ENCODE measurements at places on chromosomes 5 and 9.

DNA sequence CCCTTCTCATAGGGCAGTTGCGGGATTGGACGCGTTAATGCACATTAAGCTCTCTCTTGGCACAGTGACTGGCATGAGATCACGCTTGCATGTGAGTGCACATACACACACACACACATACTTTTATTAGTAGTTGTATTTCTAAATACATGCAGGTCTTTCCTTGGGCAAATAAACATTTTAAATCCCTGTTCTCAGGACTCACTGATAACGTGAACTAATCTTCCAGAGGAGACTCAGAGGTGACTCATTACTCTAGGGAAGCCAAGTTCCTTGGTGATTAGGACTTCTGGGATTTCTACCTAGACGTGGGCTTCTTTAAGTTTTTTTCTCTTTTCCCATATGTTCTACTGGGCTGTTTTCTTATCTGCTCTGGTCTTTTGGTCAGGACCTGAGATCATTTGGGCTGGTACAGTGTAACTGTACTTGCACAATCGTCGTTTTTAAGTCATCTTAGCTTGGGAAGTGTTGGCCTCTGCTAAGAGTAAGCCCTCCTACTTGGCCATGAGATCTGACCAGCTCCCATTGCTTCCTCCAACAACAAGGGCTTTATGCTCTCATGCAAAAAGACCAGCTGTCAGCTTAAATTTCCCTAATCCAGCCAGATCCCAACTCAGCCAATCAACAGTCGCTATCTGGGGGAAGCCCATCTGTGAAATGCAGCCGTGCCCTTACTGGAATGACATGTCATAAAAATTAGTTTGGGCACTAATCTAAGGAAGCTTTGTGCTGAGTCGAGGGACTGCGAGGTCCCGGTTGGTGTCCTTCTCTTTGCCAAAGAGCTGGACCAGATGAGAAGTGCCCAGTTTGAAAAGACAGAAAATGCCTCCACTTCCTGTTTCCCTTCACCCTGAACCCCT is 176.4 kb upstream of the ANKRD55 start:
- DNase-seq = no peak

DNA sequence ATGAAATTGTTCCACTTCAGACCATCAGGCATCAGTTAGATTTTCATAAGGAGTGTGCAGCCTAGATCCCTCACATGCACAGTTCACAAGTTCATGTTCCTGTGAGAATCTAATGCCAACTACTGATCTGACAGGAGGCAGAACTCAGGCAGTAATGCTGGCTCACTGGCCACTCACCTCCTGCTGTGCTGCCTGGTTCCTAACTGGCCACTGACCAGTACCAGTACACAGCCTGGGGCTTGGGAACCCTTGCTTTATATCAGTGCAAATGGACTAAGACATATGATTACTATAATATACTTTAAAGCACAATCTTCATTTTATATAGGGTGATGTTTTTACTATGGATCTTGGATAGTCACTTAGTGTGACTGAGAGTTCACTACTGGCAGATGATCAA is 259.2 kb downstream of the SLCO4C1 start:
- no peak for DNase-seq

DNA sequence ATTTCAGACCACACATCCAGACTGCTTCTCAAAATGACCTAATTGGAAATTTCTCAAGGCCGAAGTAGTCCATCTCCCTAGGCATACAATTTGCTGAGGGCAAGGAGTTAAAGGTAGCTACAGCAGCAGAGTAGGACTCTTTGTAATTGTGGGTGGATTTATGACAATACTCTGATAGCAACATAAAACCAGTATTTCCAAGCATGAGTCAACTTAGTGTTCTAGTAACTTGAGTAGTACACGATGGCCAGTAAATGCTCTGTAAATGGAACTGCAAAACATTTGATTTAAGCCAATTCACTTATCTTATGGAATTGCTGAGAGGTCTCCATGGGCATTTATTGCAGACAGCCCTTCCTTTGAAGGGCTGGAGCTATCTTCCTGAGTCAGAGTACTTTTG is 352.2 kb downstream of the PLK2 start:
- DNase-seq = no peak

DNA sequence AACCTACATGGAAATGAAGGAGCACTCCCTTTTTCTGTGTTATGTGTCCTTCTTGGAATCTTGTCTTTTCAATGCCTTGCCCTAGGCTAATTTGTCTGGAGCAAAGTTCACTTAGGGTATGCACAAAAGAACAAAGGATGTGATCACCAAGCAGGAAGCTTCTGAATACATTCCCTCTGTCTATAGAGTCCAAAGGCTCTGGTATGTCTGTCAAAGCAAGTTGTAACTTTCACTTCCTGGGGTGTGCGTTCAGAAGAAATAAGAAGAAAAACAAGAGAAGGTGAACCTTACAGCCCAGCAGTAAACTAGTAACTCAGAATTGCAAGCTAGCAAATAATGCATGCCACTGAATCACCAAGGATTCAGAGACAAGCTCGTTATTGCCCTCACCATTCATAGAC is 31.7 kb upstream of the CDH6 start:
- DNase-seq = no peak

DNA sequence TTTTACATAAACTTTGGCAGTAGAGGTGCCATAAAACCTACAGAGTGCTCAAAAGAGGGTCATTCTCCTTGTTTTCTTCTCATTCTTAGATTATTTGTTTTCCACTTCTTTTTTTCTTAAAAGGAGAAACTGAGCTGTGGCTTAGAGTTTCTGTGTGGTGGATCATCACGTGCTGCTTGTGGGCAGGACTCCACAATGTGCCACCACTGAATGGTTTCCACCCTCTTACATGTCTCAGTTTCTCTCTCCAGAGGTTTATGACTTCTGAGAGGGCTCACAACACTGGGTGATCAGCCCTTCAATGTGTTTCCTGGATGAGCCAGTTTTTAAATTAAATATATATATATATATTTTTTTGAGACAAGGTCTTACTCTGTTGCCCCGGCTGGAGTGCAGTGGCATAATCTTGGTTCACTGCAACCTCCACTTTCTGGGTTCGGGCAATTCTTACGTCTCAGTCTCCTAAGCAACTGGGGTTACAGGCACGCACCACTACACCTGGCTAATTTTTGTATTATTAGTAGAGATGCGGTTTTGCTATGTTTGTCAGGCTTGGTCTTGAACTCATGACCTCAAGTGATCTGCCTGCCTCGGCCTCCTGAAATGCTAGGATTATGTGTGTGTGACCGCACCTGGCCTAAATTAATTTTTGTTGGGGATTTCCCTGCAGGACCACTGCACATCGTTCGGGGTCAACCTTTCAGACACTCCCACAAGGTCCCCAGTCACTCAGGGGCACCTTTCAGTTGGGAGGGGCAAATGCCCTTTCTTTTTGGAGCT is 3.1 kb upstream of the UNC13B start:
- DNase-seq = no peak
